ENCODE measurements at places on chromosomes 3 and 15.
A peak's percentile ranks its signal among the peaks of the same experiment; 100 is the strongest.

- no peaks in the 10 kb centered on the region for H3K36me3 ChIP-seq
- peak overlapping the region; percentile 13 for H3K27ac ChIP-seq
- no peak overlapping the region for H3K4me3 ChIP-seq
- H3K4me1 ChIP-seq = peaks cover 65% of the 10 kb centered on the region
Observed at GRCh38 chr3:197471221-197472010, 84.4 kb downstream of the BDH1 start.

DNA sequence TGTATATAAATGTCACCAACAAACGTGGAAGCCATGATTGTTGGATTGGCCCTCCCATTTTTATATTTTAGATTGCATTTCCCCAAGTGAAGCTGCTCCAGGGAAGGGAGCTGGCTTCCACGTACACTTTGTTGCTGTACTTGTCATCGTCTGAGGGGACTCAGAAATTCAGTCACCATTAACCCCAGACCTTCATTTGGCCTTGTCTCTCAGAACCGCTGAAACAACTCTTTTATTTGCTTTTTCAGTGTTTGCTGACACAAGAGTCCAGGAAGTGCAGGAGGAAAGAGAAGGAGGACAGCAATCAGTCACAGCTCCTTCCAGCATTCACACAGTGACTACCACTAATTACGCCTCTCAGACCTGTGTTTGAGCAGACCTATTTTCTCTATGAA lies 276.5 kb downstream of the TBL1XR1 start:
- H3K27me3 ChIP-seq = no peaks in the 10 kb centered on the region
- no peak overlapping the region for H3K4me3 ChIP-seq
- DNase-seq = no peak
- no peaks in the 10 kb centered on the region for H3K36me3 ChIP-seq
- peak overlapping the region; percentile 43 for H3K27ac ChIP-seq
- H3K4me1 ChIP-seq = peaks cover 7% of the 10 kb centered on the region

DNA sequence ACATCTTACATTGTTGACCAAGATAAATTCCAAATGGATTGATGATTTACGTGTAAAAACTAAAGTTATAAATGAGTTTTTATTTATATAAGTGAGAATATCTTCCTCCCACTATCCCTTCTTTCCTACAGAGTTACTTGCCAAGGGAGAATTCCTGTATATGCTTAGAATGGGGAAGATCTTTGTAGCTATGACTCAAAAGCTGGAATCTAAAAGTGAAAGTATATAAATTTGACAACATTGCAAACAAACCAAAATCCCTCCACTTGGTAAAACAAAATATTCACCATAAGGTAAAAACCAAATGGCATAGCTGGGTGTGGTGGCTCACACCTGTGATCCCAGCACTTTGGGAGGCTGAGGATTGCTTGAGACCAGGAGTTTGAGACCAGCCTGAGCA lies 52.7 kb upstream of the GCNT3 start:
- H3K4me3 ChIP-seq = no peak overlapping the region
- no peak for DNase-seq
- H3K4me1 ChIP-seq = no peaks in the 10 kb centered on the region
- H3K27ac ChIP-seq = no peak overlapping the region
- no peaks in the 10 kb centered on the region for H3K36me3 ChIP-seq

GRCh38 chr15:94620632-94621031 lies 389.3 kb downstream of the MCTP2 start:
- no peaks in the 10 kb centered on the region for H3K36me3 ChIP-seq
- DNase-seq = no peak
- no peak overlapping the region for H3K4me3 ChIP-seq

DNA sequence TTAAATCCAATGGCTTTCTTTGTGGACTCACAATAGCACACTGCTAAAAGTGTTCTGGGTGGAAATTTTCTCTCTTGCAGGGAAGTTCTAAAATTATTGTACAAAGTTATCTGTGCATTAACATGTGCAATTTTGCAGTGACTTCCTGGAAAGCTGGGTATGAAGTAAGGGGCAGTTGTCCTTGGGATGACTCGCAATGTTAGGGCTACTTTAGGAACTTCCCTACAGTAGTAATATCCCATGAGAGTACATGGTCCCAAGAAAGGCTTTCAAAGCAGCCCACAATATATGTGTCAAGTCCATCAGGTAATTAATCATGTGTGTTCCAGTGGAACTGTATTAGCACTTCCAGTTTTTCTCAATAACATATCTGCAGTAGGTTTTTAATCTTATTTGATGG lies 201.0 kb upstream of the UBE2E2 start:
- no peak overlapping the region for H3K4me3 ChIP-seq
- H3K27me3 ChIP-seq = no peaks in the 10 kb centered on the region
- DNase-seq = no peak
- no peaks in the 10 kb centered on the region for H3K36me3 ChIP-seq
- no peak overlapping the region for H3K27ac ChIP-seq

DNA sequence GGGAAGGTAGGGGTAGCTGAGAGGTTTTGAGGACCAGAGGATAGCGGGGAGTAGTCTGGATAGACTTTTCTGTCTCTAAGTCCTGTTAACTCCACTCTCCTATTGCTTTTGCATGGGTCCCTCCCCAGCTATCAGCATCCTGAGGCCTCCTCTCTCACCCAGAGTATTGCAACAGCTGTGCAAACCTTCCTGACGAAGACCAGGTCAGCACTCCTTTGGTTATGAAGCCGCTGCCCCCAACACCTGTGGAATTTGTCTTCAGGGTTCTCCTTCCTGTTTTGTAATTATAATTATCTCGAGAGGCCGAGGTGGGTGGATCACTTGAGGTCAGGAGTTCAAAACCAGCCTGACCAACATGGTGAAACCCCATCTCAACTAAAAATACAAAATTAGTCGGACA lies 24.8 kb downstream of the TYRO3 start:
- peaks cover 2% of the 10 kb centered on the region for H3K27me3 ChIP-seq
- peak overlapping the region; percentile 22 for H3K4me3 ChIP-seq
- no peak for DNase-seq
- H3K36me3 ChIP-seq = no peaks in the 10 kb centered on the region
